ENCODE measurements at places on chromosomes 12 and 14.

DNA sequence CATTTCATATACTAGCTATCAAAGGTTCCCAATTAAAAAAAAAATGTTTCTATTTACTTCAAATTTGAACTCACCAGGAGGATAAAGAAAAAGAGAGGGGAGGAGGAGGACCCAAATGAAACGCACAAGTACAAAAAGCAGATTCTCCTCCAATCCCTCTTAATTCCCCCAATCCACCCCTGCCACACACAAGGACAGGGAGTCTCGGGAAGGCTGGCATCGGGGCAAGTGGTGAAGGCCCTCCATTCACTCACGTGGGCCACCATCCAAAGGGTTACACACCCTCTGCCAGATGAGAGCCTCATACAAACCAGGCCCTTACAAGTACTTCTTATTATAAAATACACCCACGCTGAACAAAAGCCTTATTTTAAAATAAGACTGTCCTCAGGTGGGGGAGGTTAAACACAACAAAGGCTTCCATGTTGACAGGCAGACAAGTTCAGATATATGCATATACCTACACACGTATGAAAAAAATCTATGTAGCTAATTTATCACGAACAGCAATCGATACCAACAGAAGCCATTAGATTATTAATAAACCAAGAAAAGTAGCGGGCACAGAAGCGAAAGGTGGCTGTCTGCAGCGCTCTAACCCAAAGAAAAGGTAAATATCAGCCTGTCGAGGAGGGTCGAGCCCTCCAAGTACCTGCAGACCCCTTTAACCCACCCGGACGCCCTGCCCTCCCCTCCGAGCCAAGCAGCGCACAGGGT lies 1.5 kb downstream of the ATP2B1 start:
- DNase-seq, result no peak

DNA sequence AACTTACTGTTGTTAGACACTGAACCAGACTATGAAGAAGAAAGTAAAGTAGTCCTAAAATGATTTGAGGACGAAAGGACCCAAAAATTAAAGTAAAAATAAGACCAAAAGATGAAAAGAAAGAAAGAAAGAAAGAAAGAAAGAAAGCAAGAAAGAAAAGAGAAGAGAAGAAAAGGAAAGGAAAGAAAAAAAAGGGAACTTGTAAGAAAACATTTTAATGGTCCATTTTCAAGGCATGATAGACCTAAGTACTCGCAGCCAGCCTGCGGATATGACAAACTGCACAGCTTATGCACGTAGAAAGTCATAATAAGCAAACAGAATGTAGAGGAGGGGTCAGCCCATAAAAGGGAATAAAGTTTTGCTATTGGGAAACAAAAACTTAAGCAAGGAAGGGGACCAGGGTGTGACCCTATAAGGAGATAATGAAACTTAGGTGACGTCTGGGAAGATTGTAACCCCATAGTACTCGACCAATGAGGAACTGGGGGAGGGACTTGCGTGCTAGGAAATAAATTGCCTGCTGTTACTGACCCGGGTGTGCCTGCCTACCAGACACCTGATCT lies 59.7 kb downstream of the APOBEC1 start:
- DNase-seq, result no peak

DNA sequence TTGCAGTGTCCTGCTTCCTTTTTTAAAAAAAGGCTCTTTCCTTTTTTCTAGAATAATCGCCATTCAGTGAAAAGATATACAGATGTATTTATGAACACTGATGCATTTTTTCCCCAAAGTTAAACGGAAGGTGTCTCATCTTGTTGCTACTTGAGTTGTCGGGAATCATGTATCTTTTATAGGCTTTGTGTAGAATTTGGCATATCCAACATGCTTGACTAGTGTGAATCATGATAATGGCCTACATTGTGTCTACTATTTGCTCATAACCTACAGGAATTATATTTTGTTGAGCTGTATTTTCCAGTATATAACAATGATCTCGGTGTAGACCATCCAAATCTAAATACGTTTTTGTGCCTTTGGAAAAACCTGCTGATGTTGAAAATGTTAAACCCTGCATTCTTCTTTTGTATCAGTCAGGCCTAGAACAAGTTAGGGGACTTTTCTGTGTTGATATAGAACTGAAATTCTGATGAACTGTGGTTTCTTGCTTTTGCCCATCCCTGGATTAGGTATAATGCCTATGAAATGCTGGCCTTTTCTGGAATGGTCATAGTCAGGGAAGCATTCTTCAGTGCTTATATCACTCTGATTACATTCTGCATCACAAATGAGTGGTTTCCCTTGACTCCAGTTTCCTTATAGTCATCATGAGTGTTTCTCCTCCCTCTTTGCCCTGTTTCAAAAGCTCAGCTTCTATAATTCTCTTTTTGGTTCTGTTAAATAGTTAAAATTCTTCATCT lies 10.8 kb downstream of the BMAL2 start:
- peak; percentile 71 for DNase-seq

- no peak for DNase-seq
These were observed 437.3 kb downstream of the MED13L start for GRCh38 chr12:115840159-115840558.

- no peak for DNase-seq
These were observed 452 bp downstream of the NGDN start for GRCh38 chr14:23469906-23470403.

DNA sequence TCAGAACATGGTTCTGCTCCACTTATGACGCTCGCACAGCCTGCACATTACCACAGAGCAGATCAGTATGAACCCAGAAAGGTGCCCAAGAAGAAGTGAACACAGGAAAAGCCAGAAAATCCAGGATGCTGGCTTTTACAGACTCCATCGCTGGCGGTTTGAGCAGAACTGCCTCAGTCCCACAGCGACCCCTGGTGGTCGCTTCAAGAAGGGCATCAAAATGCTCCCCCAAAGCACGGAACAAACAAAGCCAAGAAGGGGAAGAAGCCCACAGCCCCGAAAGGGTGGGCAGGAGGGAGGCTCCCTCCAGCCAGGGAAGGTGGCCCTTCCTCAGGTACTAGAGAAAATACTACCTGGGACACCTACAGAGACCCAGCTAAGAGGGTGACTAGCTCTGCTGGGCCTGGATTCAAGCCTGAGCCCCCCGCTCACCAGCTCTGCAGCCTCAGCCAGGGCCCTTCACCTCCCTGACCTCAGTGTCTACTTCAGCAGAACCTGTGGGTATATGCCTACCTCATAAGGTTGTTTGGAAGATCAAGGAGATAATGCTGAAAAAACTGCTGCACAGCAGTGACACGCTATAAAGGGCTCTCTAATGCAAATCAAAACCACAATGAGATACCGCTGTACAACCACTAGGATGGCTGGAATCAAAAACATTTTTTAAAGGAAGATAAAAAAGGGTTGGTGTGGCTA lies 98.1 kb downstream of the NCOR2 start:
- DNase-seq, result no peak

DNA sequence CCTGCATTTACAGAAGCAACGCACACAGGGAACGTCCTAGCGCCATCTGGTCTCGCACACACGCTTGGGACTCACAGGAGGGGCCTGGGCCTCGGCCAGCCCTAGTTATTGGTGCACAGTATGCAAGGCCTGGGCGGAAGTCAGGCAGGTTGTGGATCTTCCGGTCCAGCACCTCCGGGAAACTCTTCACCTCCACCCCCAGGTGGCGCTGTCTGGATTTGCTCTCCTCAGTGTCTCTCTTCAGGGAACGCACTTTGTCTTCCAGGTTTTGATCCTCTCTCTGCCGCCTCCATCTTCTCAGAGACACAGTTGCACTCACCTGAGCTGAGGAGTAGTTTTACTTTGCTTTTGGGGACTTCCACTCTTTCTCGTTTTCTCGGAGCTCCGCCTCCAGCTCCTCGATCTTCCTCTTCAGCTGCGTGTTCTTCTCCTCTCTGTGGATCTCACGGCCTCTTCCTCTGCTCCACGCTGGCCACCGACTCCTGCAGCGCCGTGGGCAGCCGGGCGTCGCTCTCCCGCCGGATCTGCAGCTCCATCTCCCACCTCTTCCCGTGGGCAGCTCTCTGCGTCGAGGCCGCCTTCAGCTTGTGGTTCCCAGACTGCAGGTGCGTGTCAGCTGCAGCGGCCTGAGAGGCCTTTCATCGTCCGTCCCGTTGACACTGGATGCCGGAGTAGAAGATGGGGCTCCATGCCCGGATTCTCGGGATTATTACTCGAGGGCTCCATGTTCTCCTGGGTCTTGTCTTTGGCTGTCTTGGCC lies 933.8 kb downstream of the TMEM121 start:
- DNase-seq, result no peak

- no peak for DNase-seq
These were observed 51.8 kb downstream of the PPP1R36 start for GRCh38 chr14:64601571-64601970.

DNA sequence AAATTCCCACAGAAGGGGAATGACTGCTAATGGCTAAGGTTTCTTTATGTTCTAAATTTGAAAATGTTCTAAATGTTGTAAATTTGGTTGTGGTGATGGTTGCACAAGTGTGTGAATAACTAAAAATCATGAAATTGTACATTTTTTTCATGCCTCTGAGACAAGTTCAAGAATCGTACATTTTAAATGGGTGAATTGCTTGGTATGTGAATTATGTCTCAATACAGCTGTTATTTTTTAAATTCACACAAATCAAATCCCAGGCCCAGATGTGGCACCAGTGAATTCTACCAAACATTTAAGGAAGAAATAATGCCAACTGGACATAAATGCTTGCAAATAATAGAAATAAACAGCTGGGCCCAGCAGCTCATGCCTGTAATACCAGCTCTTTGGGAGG lies 28.6 kb upstream of the RND1 start:
- no peak for DNase-seq

- no peak for DNase-seq
These were observed 15.1 kb downstream of the NAV3 start for GRCh38 chr12:77845831-77846230.

GRCh38 chr12:61213646-61214045 lies 1046.6 kb upstream of the USP15 start:
- DNase-seq, result no peak

- DNase-seq, result no peak
These were observed 5.0 kb downstream of the CEBPE start for GRCh38 chr14:23114120-23114458.

DNA sequence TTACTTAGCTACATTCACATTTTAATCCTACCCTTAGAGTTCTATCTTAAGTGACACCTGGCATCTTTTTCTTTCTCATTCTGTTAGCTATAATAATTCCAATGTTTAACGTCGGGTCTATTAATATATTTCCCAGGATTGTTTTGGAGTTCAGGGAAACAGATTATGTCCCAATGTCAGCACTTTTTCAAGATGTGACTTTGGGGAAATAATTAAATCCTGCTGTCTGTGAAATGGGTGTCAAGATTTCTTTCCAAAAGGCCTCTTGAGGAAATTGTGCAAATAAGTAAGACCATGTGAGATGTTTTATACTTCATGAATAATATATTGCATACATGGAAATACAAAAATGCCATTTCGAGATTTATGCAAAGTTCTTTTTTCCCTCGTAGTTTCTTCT lies 887.6 kb upstream of the SEL1L start:
- DNase-seq, result no peak

DNA sequence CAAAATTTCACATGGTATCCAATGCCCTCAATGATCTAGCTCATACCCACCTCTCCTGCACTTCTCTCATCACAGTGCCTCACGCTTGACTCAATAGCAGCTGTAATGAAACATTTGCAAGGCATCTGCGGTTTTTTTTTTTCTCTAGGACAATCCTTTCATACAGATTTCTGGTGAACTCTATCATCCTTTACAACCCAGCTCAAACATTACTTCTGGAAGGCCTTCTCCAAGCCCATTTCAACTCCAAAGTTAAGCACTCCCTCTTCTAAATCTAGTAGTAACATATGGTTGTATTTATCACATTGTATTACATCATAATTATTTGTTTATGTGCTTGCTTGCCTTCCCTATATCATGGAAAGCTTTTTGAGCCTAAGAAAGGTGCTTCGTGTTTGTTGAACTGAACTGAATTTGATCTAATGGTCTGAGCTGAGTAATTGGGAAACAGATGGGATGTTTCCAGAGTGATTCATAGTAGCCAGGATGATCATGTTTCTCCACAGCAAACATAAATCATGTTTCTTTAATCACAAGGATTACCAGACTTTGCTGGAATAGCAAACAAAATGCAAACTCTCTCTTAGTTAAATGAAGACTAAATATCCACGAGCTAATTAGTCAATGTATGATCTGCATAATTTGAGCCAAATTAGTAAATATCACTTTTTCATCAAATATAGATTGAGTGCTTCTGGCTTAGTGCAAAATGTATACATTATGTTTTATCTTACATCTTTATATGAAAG lies 14.3 kb downstream of the CFL2 start:
- DNase-seq, result peak; percentile 89

- DNase-seq, result no peak
These were observed 26.7 kb downstream of the VEZT start for GRCh38 chr12:95244350-95244749.

- DNase-seq, result no peak
These were observed 64.9 kb downstream of the EFCAB11 start for GRCh38 chr14:89889626-89890025.

DNA sequence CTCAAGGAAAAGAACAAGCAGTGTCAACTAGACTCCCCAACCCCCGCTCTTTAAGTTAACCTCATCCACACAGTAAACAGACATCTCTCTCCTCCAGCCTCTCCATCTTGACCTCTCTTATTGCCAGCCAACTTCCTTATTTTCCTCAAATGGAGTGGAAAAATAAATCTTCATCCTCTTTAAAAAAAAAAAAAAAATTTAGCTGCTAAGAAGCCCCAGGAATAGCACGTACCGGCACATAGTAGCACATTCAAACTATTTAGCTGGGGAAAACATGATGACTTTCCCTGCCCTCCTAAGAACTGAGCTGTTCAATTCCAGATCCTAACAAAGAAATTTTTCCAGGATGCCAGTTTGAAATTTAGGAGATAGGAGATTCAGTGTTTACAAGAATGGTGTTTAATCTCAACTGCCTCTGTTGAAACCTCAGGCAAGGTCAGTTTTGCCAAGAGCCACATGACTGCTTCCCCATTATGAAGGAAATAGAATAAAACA lies 90.8 kb downstream of the EPS8 start:
- no peak for DNase-seq

- DNase-seq, result no peak
These were observed 37.2 kb downstream of the EP400 start for GRCh38 chr12:131986910-131987309.

DNA sequence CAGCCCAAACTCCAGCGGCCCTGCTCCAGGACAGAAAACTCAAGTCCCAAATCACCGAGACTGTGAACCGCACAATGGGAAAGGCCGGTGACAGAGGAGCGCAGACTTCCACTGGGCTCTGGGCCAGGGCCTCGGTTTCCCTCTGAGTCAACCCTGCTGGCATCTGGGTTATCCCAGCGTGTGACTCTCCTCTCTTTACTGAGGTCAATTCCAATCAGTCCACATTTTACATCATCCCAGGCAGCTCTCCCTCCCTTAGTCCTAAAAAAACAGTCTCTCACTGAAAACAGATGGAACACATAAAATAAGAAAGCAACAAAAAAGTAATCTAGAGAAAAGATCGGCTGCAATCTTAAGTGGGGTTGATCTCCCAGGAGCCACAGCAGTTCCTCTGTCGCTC lies 36.9 kb downstream of the ITPK1 start:
- peak; percentile 57 for DNase-seq

- no peak for DNase-seq
These were observed 41.6 kb upstream of the CSRP2 start for GRCh38 chr12:76920172-76921099.
